ENCODE measurements at places on chromosomes 16 and 17.

DNA sequence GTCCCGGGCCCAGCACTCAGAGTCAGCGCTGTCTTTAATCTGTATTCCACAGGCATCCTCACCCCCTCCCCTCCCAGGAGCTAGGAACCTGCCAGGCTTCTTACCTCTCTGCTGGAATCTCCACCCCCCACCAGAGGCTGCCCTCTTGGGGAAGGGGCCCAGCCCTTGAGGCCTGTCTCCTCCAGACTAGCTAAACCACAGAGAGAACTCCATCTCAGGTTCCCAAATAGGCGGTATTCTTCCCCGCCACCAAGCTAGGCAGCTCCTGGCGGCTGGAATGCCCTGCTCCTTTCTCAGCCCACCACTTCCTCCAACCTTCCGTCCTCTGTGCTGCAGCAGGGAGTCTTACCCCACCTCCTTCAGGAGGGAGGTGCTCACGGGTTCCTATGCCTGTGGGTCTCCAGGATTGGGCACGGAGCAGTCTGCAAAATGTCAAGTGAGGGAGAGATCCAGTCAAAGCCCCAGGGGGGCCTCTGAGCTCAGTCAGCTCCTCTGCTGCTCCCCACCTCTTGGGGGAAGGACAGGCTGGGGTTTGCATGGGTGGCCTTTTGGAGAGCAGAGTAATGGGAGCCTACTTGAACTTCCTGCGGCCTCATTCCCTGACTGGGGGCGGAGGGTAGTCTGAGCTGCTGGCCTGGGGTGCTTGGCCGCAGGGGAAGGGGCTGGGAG lies 55.7 kb downstream of the SREBF1 start:
- peak; percentile 70 for DNase-seq

- peak; percentile 48 for DNase-seq
Observed at GRCh38 chr16:86029131-86029741, 130.3 kb downstream of the IRF8 start.

DNA sequence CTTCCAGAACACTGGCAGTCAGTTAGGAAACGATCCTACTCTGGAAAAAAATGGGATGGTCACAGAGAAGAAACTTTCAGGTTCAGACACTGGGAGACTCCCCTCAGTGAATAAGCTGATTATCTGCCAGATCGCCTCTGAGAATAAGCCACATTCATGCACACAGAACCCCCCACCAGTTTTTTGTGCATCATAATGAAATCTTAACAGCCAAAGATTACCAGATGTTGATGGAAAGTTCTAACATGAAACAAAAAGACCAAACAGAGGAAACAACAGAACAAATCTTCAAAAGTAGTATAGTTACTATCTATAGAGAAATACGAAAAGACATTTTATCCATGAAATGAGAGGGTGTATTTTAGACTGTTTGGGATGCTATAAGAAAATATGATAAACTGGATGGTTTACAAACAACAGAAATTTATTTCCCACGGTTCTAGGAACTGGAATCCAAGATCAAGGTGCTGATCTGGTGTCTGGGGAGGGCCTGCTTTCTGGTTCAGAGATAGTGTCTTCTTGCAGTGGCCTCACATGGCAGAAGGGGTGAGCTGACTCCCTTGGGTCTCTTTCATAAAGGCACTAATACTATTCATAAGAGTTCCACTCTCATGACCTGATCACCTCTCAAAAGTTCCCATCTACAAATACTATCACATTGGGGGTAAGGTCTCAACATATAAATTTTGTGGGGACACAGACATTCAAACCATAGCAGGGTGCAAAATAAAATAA lies 8.0 kb upstream of the AMZ2 start:
- DNase-seq, result no peak

GRCh38 chr17:39915559-39915958 lies 2.9 kb downstream of the GSDMB start:
- no peak for DNase-seq

- DNase-seq, result no peak
Observed at GRCh38 chr17:22454070-22454999, 762.0 kb downstream of the KCNJ18 start.

DNA sequence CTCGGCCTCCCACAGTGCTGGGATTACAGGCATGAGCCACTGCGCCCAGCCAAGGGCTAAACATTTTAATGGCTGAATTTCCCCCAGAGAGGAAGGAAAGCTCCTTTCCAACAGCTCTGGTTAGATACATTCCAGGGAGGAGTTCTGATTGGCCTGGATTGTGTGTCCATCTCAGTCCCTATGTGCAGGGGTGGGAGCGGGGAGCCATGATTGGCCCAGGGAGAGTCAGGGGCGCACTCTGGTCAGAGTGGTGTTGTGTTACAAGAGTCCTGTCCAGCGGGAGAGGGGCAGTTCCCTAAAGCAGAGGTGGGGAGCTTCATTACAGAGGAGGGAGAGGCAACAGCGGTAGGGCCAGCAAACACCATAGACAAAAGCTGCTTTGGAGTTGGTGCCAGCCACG lies 75.0 kb downstream of the RAP1GAP2 start:
- DNase-seq, result no peak

GRCh38 chr17:4483012-4483840 lies 15.5 kb upstream of the SPNS2 start:
- DNase-seq, result no peak

GRCh38 chr16:47881574-47881973 lies 274.2 kb downstream of the ABCC12 start:
- no peak for DNase-seq

DNA sequence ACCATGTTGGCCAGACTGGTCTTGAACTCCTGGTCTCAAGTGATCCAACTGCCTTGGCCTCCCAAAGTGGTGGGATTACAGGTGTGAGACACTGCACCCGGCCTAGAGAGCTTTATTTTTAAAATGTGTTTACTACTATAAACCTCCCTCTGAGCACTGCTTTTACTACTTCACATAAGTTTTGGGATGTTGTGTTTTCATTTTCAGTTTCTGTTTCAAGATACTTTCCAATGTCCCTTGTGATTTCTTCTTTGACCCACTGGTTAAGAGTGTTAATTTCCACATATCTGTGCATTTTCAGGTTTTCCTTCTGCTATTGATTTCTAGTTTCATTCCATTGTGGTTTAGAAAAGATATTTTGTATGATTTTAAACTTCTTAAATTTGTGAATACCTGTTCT lies 74.4 kb downstream of the NETO2 start:
- DNase-seq, result no peak
